PC-9 (cell line): ENCODE measurements at places on chromosomes 16 and 17. TPM values are rescaled to one million over a fixed set of nuclear protein-coding genes. Genes with fewer than 3 reads are reported as not detected.

DNA sequence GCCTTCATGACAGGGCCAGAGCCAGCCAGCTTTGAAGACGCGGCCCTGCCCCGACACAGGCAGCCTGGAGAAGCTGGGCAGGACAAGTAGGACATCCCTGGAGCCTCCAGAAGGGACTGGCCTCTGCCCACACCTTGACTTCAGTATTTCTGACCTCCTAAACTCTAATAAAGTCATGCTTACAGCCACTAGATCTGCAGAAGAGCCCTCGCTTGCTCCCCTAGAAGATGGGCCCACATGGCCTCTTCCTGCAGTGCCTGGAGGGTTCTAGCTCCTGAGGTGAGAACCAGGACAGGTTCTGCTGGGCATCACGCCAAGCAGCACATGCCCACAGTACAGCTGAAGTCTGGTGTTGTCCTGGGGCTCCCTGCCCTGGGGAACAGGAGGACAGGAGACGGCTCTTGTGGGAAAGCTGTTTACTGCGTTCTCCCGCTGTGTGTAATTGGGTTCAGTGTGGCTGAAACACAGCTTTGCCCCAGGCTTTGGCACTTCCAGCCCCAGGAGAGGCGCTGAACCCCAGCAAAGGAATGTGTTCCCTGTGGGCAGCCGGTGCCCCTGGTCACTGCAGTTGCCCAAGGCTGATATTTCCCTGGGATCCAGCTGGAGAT is 2.6 kb downstream of the APRT start:
- peaks cover 11% of the 10 kb centered on the region; the same call in 1 of the 2 replicates for H3K36me3 ChIP-seq
- no peak overlapping the region for H3K27ac ChIP-seq
- H3K4me3 ChIP-seq = no peak overlapping the region

DNA sequence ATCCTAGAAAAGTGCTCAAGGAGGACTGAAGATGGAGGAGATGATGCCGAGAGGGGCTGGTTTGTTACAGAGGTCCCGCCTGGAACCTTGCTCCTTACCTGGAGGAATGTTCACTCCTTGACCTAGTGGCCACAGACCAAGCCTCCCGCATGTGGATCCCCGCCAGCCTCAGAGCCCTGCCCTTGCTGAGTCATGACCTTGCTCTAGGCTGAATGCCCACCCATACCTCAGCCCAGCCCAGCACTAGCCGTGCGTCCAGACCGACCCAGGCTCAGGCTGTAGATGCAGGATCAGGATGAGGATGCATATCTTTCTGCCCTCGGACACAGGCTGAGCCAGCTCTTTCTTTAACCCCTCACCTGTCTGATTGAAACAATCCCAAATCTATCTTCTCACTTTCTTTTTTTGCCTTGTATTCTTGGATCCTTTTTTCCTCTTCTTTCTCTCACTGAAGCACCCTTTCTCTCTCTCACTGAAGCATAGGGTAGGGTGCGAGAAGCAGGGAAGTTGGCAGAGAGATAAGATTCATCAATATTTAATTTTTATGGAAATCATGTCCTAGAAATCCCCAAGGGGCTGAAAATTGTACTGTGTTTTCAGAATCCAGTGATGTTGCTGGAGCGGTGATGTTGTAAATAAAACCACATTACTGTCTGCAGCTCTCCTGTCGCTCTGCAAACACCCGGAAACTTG is 34.9 kb downstream of the WSCD1 start:
- H3K27me3 ChIP-seq = peaks cover 77% of the 10 kb centered on the region
- no peaks in the 10 kb centered on the region for H3K4me1 ChIP-seq
- DNase-seq = no peak

DNA sequence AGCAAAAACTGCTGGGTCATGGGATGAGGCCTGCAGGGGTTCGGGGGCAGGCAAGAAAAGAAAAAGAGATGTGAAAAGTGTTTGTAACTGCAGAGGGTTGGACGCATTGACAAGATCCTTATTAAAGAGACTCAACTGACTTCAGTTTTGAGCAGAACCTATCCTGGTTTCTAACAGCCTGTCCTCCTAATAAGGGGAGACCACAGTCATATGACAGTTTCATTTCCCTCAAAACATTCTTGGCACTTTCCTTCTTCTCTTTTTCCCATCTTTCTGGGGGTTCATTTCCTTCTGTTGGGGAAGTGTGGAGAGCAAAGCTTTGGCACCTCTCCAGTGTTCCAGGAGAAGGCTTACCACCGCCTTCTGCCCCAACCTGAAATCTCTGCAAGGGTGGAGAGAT is 118.5 kb downstream of the MAF start:
- peaks cover 16% of the 10 kb centered on the region; the same call in 1 of the 2 replicates for H3K27me3 ChIP-seq
- no peaks in the 10 kb centered on the region for H3K4me1 ChIP-seq
- H3K36me3 ChIP-seq = no peaks in the 10 kb centered on the region
- DNase-seq = no peak

- DNase-seq = no peak
- no peaks in the 10 kb centered on the region for H3K4me1 ChIP-seq
- H3K4me3 ChIP-seq = no peak overlapping the region
- H3K27me3 ChIP-seq = peaks cover 24% of the 10 kb centered on the region; the same call in 1 of the 2 replicates
Measured at GRCh38 chr17:52235516-52235915, 77.0 kb upstream of the CA10 start.

GRCh38 chr17:50027881-50028735 is 27.8 kb upstream of the ITGA3 start:
- peak overlapping the region; percentile 58; the same call in 1 of the 2 replicates for H3K4me3 ChIP-seq
- no peaks in the 10 kb centered on the region for H3K27me3 ChIP-seq
- peak; percentile 97 for DNase-seq
- H3K27ac ChIP-seq = peak overlapping the region; percentile 96
- peaks cover 46% of the 10 kb centered on the region for H3K4me1 ChIP-seq

DNA sequence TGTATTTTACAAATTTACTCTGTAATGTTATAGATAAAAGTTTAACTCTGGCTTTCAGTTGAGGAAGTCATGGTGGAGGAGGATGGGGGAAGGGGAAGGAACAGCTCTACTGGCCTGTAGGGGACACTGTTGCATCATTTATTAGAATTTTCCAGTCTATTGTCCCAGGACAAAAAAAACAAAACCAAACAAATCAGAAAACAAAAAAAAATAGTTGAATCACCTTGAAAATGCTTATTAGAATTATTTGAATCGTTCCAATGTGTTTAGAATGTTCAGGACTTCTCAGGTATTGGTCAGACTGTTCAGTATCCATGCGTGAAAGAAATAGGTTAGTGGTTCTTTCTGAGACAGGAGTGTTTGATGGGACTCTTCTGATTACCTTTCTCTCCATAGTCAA is 242.0 kb downstream of the FTO start:
- H3K27me3 ChIP-seq = no peaks in the 10 kb centered on the region
- H3K36me3 ChIP-seq = no peaks in the 10 kb centered on the region
- H3K4me3 ChIP-seq = no peak overlapping the region
- H3K27ac ChIP-seq = no peak overlapping the region

GRCh38 chr16:79885320-79885719 is 284.8 kb upstream of the MAF start:
- H3K4me1 ChIP-seq = no peaks in the 10 kb centered on the region
- no peak for DNase-seq
- H3K27me3 ChIP-seq = peaks cover 40% of the 10 kb centered on the region

DNA sequence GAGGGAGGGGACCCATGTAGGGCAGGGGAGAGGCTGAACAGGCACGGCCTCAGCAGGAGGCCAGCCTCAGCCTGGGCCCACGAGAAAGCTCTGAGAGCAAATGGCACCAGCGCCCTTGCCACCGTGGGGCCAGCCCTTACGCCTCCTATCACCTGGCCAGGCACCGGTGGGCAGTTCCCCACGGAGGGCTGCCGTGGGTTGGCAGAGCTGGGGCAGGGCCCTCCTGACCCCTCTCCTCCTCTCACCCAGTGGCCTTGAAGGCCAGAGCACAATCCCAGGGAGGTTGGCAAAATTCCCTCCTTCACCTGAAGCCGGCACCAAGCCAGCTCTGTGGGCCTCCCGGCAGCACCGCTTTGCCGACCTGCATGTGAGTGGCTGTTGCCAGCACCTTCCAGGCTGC is 53.1 kb upstream of the ENPP7 start:
- H3K4me1 ChIP-seq = no peaks in the 10 kb centered on the region
- no peak overlapping the region for H3K4me3 ChIP-seq
- DNase-seq = no peak
- H3K36me3 ChIP-seq = no peaks in the 10 kb centered on the region
- H3K27ac ChIP-seq = no peak overlapping the region

DNA sequence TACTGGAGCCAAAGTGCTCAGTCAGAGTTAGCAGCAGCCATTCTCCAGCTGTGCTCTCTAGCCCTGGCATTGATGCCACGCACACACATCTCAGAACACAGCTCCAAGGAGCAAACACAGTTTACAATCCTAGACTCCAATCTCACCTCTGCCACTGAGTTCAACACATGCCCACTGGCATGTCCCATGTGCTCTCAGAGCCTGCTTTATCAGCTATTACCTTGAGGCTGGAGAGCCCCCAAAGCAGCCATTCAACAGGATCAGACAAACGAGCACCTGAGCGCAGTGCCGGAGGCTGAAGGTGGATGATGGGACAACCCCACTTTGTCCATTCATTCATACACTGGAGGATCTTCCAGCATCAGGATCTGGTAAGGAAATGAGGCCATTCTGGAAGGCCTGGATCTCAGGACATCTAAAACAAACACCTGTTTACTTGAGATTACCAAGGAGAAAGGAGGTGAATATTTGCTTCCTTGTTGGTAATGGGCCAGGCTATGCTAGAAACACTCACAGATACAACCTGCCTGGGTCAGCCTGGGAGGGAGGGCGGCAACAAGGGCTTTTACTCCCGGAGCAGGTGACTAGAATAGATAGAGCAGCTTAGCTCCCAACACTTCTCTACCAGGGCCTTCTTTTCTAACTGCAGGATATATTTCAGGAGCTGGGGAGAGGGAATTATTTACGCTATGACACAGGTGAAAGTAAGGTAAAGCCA is 25.4 kb downstream of the RANBP10 start:
- H3K36me3 ChIP-seq = no peaks in the 10 kb centered on the region
- DNase-seq = no peak
- no peak overlapping the region for H3K4me3 ChIP-seq
- H3K27ac ChIP-seq = no peak overlapping the region
- no peaks in the 10 kb centered on the region for H3K27me3 ChIP-seq

- no peaks in the 10 kb centered on the region for H3K36me3 ChIP-seq
- no peak overlapping the region for H3K4me3 ChIP-seq
- H3K27me3 ChIP-seq = no peaks in the 10 kb centered on the region
- no peak for DNase-seq
Measured at GRCh38 chr17:14103836-14104235, 34.5 kb downstream of the COX10 start.

Gene MSLN
- total RNA-seq = 59.9 and 86.4 TPM in 2 replicates

Gene ST6GALNAC2
- total RNA-seq = 15.5 and 18.7 TPM in 2 replicates

DNA sequence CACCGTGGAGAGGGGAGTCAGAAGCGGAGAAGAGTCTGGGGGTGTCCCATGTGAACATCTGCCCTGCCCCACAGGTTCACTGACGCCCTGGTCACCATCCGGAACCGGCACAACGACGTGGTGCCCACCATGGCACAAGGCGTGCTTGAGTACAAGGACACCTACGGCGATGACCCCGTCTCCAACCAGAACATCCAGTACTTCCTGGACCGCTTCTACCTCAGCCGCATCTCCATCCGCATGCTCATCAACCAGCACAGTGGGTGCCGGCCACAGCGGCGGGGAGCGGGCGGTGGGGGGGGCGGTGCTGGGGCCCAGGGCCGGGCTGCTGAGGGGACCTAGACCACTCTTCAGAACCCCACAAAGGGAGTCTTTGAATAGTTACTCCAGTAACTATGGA is 10.7 kb downstream of the PDK2 start:
- H3K4me1 ChIP-seq = peaks cover 39% of the 10 kb centered on the region
- no peak overlapping the region for H3K27ac ChIP-seq
- no peak overlapping the region for H3K4me3 ChIP-seq
- no peaks in the 10 kb centered on the region for H3K36me3 ChIP-seq

- no peak overlapping the region for H3K27ac ChIP-seq
- H3K4me1 ChIP-seq = 0 out of 2 replicates have a peak, but pooled peaks cover 6% of the 10 kb centered on the region
- no peaks in the 10 kb centered on the region for H3K27me3 ChIP-seq
- H3K36me3 ChIP-seq = no peaks in the 10 kb centered on the region
- H3K4me3 ChIP-seq = no peak overlapping the region
Measured at GRCh38 chr17:61235827-61236197, 163.8 kb upstream of the TBX2 start.

- no peak overlapping the region for H3K4me3 ChIP-seq
- peak; percentile 80 for DNase-seq
- H3K27me3 ChIP-seq = no peaks in the 10 kb centered on the region
- H3K27ac ChIP-seq = no peak overlapping the region
Measured at GRCh38 chr17:4412933-4413831, 20.6 kb upstream of the SPNS3 start.

Gene TBC1D3E
- not detected in 2 replicates for total RNA-seq

Gene GNAO1
- 2.8 and 3.9 TPM in 2 replicates for total RNA-seq

DNA sequence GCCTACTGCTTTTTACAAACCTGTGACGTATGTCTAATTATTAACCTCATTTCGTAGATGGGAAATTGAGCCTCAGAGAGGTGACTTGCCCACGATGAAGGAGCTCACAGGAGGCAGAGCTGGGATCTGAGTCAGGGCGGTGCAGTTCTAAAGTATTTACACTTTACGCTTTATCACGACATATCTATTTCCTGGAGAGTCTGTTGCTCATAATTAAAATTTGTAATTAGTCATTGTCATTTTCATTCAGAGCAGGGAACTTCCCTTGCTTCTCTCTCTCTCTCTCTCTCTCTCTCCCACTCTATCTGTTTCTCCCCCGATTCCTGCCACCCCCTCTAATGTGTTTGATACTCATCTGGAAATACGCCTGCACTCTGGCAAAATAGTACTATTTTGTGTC is 5.9 kb downstream of the SLC5A11 start:
- no peaks in the 10 kb centered on the region for H3K27me3 ChIP-seq
- H3K36me3 ChIP-seq = no peaks in the 10 kb centered on the region
- no peak overlapping the region for H3K4me3 ChIP-seq
- no peak overlapping the region for H3K27ac ChIP-seq

Gene MXRA7
- 5.5 and 8.9 TPM in 2 replicates for total RNA-seq

- no peaks in the 10 kb centered on the region for H3K4me1 ChIP-seq
- no peak overlapping the region for H3K27ac ChIP-seq
- no peak for DNase-seq
- H3K36me3 ChIP-seq = no peaks in the 10 kb centered on the region
- H3K4me3 ChIP-seq = peak overlapping the region; percentile 61
- peaks cover 4% of the 10 kb centered on the region; the same call in 1 of the 2 replicates for H3K27me3 ChIP-seq
Measured at GRCh38 chr17:79842656-79843473, 3.6 kb upstream of the CBX4 start.

GRCh38 chr17:13240851-13241250 is 223.0 kb upstream of the ELAC2 start:
- no peaks in the 10 kb centered on the region for H3K36me3 ChIP-seq
- DNase-seq = no peak
- no peak overlapping the region for H3K4me3 ChIP-seq
- no peaks in the 10 kb centered on the region for H3K4me1 ChIP-seq
- no peak overlapping the region for H3K27ac ChIP-seq

- peaks cover 63% of the 10 kb centered on the region for H3K4me1 ChIP-seq
- no peak overlapping the region for H3K4me3 ChIP-seq
- H3K36me3 ChIP-seq = no peaks in the 10 kb centered on the region
Measured at GRCh38 chr17:45123930-45124796, 8.2 kb downstream of the PLCD3 start.

DNA sequence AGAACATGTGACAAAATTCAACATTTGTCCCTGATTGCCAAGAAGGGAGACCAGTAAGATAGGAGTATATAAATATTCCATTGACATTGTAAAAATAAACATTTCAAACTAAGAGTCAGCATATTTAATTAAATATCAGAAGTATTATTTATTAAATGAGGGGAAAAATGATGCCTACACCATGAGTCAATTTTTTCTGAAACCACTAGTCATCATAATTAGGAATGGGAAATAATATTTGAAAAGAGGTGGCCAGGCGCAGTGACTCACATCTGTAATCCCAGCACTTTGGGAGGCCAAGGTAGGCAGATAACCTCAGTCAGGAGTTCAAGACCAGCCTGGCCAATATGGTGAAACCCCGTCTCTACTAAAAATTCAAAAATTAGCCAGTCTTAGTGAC is 2.1 kb downstream of the CMTM1 start:
- H3K4me3 ChIP-seq = no peak overlapping the region
- 0 out of 2 replicates have a peak, but pooled peaks cover 5% of the 10 kb centered on the region for H3K36me3 ChIP-seq
- no peaks in the 10 kb centered on the region for H3K27me3 ChIP-seq
- DNase-seq = no peak
- H3K4me1 ChIP-seq = peaks cover 22% of the 10 kb centered on the region

Gene RAC3
- 32.3 and 41.6 TPM in 2 replicates for total RNA-seq
